ENCODE measurements at places on chromosomes 12 and 14. TPM values are rescaled to one million over a fixed set of nuclear protein-coding genes. Genes with fewer than 3 reads are reported as not detected.

IL31 gene
- total RNA-seq: not detected

PLEKHH1 gene
- total RNA-seq: 3.8 TPM

YAF2 gene
- total RNA-seq: 43.9 TPM

DNA sequence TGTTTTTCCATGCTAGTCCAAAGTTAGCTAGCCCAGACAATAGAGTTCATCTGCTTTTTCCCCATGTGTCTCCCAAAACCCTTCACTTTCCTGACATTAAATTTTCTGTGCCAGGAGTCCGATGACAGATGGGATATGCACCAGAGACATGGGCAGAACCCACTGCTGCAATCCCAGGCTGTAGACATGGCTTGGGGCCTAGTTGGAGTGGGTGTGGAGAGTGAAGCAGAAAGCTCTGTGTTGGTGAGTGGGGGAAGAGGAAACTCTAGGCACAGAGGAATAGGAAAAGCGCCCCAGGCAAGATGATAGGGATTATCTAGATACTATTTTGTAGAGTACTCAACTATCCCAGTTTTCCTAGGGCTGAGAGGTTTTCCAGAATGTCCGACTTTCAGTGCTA lies 4.8 kb upstream of the KRT74 start:
- H3K36me3 ChIP-seq: no peaks in the 10 kb centered on the region
- no peaks in the 10 kb centered on the region for H3K4me1 ChIP-seq

DNA sequence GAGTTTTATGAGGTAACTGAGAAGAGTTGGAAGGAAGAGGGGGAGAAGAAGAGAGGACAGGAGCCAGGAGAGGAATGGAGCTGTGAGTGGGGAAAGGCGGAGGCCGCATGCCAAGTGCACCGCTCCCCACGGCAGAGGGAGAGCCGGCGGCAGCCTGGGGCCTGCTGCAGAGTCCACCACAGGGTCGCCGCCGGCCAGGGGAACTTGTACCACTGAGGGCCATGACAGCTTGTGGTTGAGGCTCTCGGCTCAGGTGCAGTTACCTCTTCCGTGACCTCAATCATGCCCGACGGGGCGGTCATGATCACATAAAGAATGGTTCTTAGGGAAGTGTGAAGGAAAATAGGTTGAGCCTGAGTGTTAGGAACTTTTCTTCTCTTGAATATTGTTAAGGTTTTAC lies 325.0 kb downstream of the SNAPC1 start:
- no peaks in the 10 kb centered on the region for H3K36me3 ChIP-seq
- H3K4me1 ChIP-seq: no peaks in the 10 kb centered on the region
- H3K4me3 ChIP-seq: no peak overlapping the region

DNA sequence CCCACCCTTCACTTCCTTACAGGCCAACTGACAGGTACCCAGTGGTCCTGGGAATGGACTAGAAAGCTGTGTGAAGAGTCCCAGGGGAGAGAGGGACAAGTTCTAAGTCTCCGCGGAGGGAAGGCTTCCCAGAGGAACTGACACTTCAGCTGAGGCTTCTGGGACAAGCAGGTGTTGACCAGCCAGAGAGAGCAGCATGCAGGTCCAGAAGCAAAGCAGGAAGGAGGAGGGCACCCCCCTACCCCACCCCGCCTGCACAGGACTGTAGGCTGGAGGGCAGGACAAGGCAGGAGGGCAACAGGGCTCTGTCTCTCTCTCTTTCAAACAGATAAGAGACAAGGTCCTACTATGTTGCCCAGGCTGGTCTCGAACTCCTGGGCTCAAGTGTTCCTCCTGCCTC lies 58.2 kb upstream of the CORO1C start:
- peaks cover 14% of the 10 kb centered on the region for H3K36me3 ChIP-seq
- no peak overlapping the region for H3K27ac ChIP-seq
- no peak for DNase-seq
- no peaks in the 10 kb centered on the region for H3K27me3 ChIP-seq

DNA sequence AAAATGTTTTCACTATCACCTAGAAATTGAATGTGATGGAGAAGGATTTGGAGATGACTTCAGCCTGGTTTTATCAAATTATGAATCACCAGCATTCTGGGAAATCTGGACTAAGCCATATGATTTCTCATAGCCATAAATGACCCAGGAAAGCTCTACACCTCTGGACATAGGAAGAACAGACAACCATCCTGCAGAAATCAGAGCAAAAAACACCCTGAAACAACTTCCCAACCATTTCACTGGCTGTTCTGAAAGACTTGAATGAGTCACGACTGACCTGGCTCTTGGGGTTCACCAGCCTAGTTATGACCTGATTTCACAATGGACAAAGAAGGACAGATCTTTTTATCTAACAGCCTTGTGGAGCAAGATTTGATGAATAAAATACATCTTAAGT lies 123.8 kb downstream of the KCNH5 start:
- no peak overlapping the region for H3K27ac ChIP-seq
- H3K27me3 ChIP-seq: no peaks in the 10 kb centered on the region
- H3K4me3 ChIP-seq: no peak overlapping the region
- no peaks in the 10 kb centered on the region for H3K4me1 ChIP-seq
